ENCODE measurements at places on chromosomes 3 and 15.

GRCh38 chr3:197394464-197395321 lies 96.3 kb upstream of the DLG1 start:
- peak; percentile 100 for DNase-seq

GRCh38 chr15:101528917-101529299 lies 39.4 kb upstream of the PCSK6 start:
- DNase-seq: no peak

- DNase-seq: peak; percentile 26
Measured at GRCh38 chr3:122350814-122351418, 25.9 kb downstream of the CSTA start.

DNA sequence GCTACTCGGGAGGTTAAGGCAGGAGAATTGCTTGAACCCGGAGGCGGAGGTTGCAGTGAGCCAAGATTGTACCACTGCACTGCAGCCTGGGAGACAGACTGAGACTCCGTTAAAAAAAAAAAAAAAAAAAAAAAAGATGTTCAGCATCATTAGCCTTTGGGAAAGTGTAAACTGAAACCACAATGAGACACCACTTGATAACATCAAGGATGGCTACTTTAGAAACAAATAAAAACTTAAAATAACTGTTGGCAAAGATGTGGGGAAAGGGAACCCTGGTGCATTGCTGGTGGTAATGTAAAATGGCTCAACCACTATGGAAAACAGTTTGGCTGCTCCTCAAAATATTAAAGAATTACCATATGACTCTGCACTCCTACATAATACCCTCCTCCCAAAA lies 1.9 kb downstream of the LEO1 start:
- DNase-seq: no peak

DNA sequence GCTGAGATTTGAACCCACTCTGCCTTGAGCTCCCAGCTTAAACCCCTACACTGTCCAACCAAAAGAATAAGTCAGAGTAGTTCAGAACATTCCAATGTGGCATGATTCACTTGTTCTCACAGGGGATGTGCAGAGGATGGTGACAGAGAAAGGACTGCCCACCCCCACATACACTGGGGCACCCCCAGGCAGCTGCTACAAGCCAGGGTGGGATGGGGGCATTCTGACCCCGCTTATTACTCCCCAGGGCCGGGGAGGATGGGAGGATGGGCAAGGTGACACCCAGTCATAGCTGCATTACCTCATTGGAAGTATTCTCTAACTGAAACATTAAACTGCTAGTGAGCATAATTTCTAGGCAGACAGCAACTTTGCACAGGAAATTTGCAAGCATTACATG lies 126.0 kb upstream of the PRR20G start:
- no peak for DNase-seq

Measured in H4 (cell line).